ENCODE measurements at places on chromosomes 7 and 10.

DNA sequence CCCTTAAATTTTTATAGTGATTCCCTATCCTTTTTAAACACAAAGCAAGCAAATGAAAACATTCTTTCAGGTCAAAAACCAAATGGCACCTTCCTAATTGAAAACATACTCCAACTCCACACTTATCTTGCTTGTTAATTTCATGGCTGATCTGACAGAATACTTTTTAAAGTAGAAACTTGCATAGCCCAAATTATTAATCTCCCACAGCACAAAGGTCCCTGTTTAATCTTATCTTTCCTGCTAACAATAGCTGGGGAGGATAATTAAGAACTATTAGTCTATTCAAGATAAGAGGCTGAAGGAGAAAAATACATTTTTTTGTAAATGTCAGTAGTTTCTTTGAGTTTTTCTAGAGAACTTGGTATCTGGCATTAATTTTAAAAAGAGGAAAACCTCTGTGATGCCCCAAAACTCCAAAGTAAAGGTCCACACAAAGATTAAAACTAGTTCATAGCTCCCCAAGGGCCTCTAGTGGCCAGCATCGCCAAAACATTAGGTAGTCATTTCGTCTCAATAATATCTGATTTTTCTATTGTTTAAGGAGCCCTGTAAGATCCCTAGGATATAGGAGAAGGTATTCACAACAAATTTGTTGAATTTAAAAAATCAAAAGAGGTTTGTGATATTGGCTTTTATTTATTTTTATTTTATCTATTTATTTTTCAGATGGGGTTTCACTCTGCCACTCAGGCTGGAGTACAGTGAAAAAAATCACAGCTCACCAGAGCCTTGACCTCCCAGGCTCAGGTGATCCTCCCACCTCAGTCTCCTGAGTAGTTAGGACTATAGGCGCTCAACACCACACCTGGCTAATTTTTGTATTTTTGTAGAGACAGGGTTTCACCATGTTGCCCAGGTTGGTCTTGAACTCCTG is 14.7 kb downstream of the CDNF start:
- DNase-seq = peak; percentile 19

DNA sequence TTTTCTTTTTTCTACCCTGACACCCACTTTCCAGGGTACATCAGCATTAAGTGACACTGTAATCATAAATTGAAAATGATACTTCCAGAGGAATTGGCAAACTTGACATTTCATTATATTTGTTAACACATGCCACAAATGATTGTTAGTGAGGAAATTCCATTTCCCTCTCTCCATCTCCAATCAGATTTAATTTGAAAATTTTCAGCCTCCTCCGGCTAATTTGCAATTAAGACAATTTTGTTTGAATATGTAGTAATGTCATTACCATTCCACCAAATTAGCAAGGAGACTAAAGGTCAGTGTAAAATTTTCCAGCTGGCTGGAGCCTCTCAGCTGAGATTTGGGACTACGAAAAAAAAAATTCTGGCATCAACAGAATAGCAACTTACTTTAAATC is 242.7 kb downstream of the FOXP2 start:
- no peak for DNase-seq

DNA sequence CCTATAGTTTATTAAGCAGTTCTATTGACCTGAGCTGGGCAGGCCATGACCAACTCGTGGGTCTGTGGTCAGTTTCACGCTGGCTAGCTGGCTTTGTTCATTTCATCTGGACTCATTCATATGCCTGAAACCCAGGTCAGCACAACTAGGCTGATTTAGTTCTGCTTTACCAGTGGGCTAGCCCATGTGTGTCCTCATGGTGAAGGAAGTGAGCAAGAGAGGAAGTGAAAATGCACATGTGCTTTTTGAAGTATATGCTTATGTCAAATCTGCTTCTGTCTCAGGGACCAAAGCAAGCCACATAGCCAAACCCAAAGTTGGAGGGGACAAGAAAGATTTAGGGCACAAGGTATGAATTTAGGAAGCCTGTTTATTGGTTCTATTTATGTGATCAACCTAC is 154.5 kb downstream of the RNF133 start:
- DNase-seq = no peak

- no peak for DNase-seq
Measured at GRCh38 chr7:152907042-152907761, 147.7 kb downstream of the ACTR3B start.

All from NCI-H446 (cell line).